Putamen (tissue), 1 donor: ENCODE measurements at places on chromosomes 2 and 18.

DNA sequence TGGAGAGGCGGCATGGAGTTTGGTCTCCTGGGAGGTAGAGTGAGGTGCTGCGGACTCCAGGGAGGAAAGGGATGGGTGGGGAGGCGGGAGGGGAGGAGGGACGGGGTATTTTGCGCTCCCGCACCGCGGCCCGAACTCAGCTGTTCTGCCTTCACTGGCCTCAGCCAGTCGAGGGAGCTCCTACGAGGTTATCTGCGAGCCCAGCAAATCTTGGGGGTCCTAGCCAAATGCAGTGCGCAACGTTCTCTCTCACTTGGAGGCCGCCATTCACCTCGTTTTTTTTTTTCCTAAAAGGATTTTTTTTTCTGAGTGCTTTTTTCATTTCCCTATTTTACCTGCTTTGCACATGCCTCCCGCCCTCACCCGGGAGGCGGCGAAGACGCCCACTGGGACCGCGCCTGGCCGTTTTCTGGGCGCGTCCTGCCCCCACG is 877 bp upstream of the BCL2L11 start:
- DNase-seq: no peak

GRCh38 chr2:85394976-85395375 is 15.2 kb downstream of the CAPG start:
- DNase-seq: no peak

DNA sequence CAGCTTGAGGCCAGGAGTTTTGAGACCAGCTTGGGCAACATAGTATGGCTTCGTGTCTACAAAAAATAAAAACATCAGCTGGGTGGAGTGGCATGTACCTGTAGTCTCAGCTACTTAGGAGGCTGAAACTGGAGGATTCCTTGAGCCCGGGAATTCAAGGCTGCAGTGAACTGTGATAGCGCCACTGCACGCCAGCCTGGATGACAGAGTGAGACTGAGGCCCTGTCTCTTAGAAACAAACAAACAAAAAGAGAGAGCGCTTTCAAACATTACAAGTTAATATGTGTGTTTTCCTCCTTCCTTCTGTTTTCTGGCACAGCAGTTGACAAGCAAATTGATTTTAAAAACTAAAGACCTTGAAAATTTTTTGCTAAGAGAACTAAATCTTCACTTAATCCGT is 9.9 kb downstream of the EPC2 start:
- no peak for DNase-seq

- no peak for DNase-seq
These were observed 59.7 kb upstream of the GRB14 start for GRCh38 chr2:164681009-164681408.
